Amygdala (tissue), 56 donors: ENCODE measurements at places on chromosomes 13 and 19.

DNA sequence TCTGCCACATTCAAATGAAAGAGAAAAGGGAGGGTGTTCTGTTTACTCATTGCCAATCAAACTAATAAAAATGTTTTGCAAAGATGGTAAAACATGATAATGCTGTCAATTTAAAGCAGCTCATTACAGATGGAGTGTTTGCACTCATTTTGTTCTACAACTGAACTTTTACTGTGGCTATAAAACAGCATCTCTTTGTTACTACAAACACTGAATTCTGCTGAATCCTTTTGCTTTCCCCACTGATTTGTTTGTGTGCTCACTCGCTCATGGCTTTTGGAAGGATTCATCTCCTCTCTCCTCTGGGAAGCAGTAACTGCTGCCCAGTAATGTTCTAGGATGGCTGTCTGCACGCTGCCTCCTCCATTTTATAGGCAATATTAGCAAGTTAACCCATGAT is 434.5 kb downstream of the PCDH9 start:
- peak; percentile 2 for DNase-seq

DNA sequence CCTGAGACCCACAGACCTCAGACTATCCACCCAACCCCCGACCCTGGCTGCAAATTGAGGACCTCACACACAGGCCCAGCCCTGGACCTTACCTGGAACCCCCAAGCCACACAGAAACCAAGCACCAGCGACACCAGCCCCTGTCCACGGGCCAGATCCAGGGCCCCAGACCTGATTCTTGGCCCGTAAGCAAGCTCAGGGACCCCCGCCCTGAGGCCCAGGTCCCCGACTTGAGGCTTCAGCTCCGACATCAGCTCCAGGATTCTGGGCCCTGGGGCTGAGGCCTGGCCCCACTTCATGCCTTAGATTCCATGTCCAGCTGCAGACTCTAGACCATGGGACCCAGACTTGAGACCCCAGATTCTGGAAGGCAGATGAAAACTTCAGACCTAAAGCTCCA is 6.3 kb downstream of the TTYH1 start:
- no peak for DNase-seq

GRCh38 chr13:96935901-96936300 is 58.4 kb downstream of the OXGR1 start:
- DNase-seq, result no peak

DNA sequence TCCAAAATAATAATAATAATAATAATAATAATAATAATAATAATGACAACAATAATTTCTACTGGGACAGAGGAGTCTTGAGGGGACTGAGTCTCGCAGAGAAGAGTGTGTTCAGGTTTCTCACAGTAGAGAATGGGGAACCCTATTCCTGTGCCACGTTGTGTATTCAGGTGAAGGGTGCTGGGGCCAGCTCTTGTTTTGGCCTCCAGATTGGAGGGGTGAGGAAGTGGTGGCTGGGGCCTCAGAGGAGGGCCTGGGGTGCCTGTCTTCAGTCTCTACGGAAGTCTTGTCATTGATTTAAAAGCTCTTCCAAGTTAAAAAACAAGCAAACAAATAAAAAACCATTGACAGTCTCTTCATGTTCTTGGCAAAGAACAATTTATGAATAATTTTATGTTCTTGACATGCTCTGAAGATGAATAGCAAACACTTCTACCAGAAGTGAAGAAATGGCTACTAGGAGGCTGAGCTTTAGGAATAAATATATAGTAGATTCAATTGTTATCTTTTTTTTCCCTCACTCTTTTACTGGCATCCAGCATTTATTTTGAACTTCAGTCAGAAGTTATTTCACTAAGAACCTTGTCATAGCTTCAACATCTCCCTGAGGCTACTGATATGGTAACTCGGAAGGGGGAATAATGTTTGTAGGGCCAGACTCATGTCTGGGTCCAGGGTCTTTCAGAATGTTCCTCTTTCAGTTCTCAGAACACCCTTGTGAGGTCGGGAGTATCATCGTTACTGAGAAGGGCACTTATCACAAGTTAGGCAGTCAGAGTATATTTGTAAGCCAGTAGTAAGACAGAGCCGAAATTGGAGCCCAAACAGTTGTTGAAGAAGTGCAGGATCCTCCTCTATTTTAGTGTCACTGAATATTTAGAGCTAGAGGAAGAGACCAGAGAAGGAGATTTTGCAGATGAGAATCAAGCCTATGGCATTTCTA is 13.1 kb downstream of the LRCH1 start:
- DNase-seq, result no peak

DNA sequence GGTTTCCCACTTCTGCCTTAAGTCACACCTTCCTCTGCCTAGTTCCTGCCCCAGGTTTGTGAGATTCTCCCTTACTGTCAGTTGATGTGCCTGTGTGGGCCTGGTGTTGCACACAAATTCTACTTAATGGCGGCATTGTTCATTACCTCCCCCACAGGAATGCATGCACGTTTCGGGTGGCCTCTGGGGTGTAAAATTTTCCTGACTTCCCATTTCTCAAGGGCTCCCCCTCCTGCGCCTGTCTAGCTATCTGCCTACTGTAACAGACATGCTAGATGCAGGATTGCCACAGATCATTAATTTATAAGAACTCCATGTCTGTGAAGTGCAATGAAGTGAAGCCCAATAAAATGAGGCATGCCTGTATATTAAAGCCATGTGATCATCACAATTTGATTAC is 1466.3 kb downstream of the PCDH9 start:
- no peak for DNase-seq

- no peak for DNase-seq
Measured at GRCh38 chr13:110045202-110045601, 258.8 kb upstream of the IRS2 start.

GRCh38 chr19:41795031-41795461 is 1.3 kb upstream of the CEACAM3 start:
- no peak for DNase-seq

DNA sequence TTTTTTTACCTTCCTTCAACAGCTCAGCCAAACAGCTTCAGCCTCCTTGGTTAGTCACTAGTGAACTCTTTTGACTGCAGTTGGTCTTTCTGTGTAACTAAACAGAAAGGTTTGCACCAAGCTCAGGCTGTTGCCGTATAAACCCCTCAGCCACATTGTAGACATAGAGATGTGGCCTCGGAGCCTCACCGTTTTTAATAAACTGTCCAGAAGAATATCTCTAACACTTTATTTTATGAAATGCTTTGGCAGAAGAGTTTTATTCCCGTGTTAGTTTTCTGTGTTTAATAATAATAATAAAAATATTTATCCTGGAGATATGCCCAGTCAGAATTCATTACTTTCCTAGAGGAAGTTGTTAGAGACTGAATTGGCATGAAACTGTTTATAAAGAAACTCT is 171.7 kb upstream of the MAB21L1 start:
- no peak for DNase-seq

- no peak for DNase-seq
Measured at GRCh38 chr13:106372199-106373155, 163.0 kb downstream of the EFNB2 start.

GRCh38 chr13:44271031-44271455 is 102.6 kb upstream of the SERP2 start:
- DNase-seq, result no peak
